Gastrocnemius medialis (tissue), 4 donors: ENCODE measurements at places on chromosomes 6 and 20. TPM values are rescaled to one million over a fixed set of nuclear protein-coding genes. Genes with fewer than 3 reads are reported as not detected.

Gene DDO
- total RNA-seq = 2.9 TPM

Gene RUNX2
- 0.95 TPM for total RNA-seq

Gene HNF4A
- total RNA-seq = 0.29 TPM

Gene FAM184A
- 0.40 TPM for total RNA-seq

Gene EFCAB8
- total RNA-seq = not detected

Gene MCCD1
- not detected for total RNA-seq

Gene CTCFL
- not detected for total RNA-seq

Gene POLR1H
- total RNA-seq = 41.6 TPM

Gene PPP1R16B
- 0.16 TPM for total RNA-seq

Gene PAK5
- not detected for total RNA-seq
